ENCODE measurements at places on chromosomes 4 and X. TPM values are rescaled to one million over a fixed set of nuclear protein-coding genes. Genes with fewer than 3 reads are reported as not detected.

MAGEA11 gene
- not detected for total RNA-seq

ANAPC4 gene
- 19.2 TPM for total RNA-seq

RBMXL3 gene
- total RNA-seq: not detected

DNA sequence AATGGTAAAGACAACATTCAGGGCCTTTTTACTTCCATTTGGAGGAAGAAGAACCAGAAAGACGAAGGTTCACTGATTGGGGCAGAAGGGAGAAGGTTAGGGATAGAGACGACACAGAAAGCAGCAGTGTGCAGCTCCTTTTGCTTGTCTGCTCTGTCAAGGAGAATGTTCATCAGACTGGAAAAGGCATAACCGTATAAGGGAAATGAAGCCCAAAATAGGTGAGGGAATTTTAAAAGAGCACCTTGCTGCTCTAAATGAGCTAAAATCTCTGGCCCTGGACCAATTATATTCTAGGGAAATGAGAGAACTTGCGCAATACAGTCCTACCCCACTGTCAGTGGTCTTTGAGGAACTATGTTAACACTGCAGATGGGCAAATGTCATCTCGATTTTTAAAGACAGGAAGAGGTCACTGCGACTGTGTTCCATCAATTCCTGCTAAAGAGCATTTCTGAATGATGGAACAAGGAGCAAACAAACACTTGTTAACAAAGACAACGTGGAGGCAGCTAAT is 909.8 kb upstream of the FTHL17 start:
- no peaks in the 10 kb centered on the region for H3K27me3 ChIP-seq
- no peak overlapping the region for H3K4me3 ChIP-seq
- H3K4me1 ChIP-seq: no peaks in the 10 kb centered on the region
- no peak overlapping the region for H3K27ac ChIP-seq
- no peaks in the 10 kb centered on the region for H3K36me3 ChIP-seq
- DNase-seq: no peak

DNA sequence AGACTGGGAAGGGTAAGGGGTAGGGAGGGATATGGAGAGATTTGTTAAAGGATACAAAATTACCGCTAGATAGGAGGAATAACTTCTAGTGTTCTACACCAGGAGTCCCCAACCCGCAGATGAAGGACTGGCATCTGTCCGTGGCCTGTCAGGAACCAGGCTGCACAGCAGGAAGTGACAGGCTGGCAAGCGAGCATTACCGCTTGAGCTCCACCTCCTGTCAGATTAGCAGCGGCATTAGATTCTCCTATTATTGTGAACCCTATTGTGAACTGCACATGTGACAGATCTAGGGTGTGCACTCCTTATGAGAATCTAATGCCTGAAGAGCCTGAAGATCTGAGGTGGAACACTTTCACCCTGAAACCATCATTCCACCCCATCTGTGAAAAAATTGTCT is 27.9 kb upstream of the BBS7 start:
- DNase-seq: peak; percentile 35
- H3K27me3 ChIP-seq: peaks cover under 1% of the 10 kb centered on the region
- H3K27ac ChIP-seq: no peak overlapping the region
- peaks cover 8% of the 10 kb centered on the region for H3K4me1 ChIP-seq
- H3K36me3 ChIP-seq: no peaks in the 10 kb centered on the region

GRCh38 chrX:101744085-101744484 is 84.4 kb upstream of the ARMCX2 start:
- H3K4me1 ChIP-seq: no peaks in the 10 kb centered on the region
- H3K27me3 ChIP-seq: no peaks in the 10 kb centered on the region
- no peak overlapping the region for H3K4me3 ChIP-seq
- no peak for DNase-seq
- no peak overlapping the region for H3K27ac ChIP-seq

GRCh38 chrX:84160736-84161135 is 27.3 kb downstream of the RPS6KA6 start:
- H3K36me3 ChIP-seq: no peaks in the 10 kb centered on the region
- no peak for DNase-seq
- no peaks in the 10 kb centered on the region for H3K4me1 ChIP-seq
- H3K4me3 ChIP-seq: no peak overlapping the region
- no peaks in the 10 kb centered on the region for H3K27me3 ChIP-seq

- no peak for DNase-seq
- peaks cover 1% of the 10 kb centered on the region for H3K4me1 ChIP-seq
- H3K4me3 ChIP-seq: no peak overlapping the region
- no peaks in the 10 kb centered on the region for H3K36me3 ChIP-seq
These were observed 5.7 kb upstream of the TMEM150C start for GRCh38 chr4:82567444-82567843.
